Stimulated activated CD8-positive, alpha-beta memory T cell treated with anti-CD3 and anti-CD28 coated beads, Interleukin-7, amount 100 ng/mL, for 1 hour (primary cell): ENCODE measurements at places on chromosomes 6 and 20.

DNA sequence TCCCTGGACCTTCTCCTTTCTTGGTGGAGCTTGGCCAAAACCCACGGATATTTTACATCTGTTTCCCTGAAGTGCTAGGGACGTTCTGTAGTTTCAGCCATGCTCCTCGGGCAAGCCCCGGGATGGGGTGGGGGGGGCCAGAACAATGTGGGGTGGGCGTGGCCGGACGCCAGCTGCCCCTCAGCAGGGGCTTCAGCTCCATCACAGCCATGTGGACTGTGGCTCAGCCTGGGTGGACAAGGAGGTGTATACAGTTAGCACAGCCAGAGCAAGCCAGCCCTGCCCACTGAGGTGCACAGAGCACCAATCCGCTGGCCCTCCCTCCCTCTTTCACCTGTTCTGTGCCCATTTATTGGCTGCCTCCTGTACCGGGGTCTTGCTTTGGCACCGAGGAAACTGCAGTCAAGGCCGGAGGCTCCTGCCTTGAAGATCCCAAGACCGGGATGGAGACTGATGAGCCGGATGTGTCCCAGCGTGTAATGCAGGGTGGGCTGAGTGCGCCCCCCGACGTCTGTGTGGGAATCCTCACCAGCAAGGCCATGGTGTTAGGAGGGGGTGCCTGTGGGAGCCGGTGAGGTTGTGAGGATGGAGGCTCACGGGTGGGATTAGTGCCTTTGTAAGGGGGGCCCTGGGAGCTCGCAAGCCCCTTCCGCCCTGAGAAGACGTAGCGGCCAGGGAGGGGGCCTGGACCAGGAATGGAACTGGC lies 28.0 kb downstream of the FRMD1 start:
- DNase-seq = no peak

DNA sequence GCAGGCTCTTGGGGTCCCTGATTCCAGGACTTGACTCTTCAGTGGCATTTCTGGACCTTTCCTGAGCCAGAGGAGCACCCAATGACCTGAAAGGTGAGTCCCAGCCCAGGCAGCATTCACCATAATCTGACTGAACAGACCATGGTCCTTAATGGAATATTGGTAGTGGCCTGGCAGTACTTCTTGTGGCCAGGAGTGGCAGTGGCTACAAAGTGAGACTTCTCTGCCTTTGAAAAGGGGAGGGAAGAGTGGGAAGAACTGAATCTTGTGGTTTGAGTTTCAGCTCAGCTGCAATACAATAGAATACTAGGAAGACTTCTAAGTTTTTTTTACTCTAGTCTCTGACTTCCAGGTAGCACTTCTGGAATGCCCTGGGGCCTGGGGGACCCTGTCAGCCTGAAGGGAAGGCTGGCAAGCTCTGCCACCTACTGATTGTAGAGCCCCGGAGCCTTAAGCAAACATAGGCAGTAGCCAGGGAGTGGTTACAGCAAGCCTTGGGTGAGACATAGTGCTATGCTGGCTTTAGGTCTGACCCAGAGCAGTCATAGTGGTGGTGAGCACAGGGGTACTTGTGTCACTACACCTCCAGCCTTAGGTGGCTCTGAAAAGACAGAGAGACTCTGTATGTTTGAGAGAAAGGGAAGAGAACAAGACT lies 674.2 kb upstream of the MANEA start:
- DNase-seq = no peak

DNA sequence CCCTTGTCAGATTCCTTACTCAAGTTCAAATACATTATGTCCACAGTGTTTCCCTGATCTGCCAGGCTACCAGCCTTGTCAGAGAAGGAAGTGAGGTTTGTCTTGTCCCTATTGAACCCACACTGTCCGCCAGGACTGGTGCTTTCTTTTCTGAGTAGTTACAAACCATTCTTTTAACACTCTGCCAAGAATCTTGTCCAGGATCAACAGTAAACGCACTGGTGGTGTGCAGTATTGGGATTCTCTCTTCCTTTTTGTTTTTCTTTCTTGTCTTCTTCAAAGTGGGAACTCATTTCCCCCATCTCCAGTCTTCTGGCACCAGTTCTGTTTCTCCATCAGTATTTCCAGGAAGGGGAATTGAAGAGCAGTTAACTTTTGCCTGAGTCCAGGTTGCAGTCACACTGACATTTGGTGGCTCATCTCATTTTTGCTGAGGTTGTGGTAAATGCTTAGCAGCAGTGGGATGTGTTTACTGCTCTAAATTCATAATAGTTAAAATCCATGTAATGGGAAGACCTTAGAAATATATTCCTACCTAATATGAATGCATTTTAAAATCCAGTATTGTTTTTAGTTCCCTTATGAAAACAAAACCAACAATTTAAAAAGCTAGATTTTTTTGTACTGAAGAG lies 295.3 kb downstream of the PRL start:
- DNase-seq = no peak

DNA sequence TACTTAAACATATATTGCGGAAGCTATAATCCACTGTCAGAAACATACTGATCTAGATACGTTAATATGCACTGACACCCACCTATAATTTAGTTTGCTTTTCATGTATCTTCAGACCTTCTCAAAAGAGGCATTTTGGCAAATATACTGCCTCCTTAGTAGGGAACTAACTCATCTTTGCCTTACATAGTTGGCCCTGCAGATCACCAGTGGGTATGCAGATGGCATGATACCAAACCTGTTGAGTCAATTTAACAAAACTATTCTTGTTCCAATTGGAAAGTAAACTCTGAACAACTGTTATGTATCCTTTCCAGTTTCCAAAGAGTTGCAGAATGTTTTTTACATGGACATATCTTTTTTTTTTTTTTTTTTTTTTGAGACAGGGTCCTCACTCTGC lies 35.6 kb upstream of the TBC1D20 start:
- no peak for DNase-seq

GRCh38 chr6:100775667-100776066 lies 105.5 kb downstream of the ASCC3 start:
- DNase-seq = no peak

- DNase-seq = no peak
Measured at GRCh38 chr6:52503323-52503747, 73.5 kb downstream of the TRAM2 start.
